ENCODE measurements at places on chromosomes 4 and X.

DNA sequence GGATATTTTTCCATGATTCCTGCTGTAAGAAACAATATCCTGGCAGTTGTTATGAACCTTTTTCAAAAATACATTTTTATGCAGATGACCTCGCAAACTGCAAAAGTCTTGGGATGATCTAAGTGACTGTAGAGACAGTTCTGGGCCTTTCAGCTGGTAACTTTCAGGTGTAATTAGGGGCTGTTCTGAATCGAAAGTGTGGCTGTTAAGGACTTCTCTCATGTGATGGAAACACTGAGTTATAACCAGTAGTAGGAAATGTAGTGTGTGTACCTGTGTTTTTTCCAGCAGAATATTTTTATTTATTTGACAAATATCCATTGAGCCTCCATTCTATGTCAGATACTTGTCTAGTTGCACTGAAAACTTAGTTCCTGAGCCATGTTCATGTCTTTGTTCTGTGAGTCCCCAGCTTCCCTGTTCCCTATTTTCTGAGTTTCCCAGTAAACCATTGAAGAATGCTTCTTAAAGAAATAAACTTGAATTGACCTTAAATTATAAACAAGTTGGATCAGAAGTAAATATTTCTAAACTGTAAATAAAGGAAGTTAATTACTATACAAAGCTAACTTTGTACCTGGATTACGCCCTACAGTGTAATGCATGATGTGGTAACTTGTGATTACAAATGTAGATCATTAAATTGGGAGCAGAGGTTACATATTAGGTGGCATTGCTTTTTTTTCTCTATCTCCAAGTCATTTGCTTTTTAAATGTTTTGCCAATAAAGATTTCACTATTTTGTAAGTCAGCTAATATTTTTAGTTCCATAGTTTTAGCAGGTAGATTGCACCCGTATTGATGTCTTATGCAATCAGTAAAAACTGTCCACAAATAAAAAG lies 33.7 kb upstream of the HPGD start:
- no peak for DNase-seq

DNA sequence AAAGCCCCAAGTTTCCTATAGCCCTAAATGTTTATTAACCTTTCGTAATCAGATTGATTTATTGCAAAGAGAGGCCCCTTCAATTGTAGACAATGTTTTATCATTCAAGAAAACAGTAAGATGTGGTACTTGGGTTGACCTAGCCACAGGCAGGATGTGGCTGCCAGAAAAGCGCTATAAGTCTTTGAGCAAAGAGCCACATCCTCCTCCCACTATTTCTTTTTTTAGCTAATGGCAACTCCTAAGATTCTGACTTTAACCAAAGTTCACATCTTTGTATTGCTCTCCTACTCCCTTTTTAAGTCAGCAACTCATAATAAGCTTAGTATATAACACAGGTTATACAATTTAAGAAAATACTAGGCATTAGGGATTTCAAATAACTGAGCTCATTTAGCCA lies 70.7 kb upstream of the PPP3CA start:
- DNase-seq: no peak

DNA sequence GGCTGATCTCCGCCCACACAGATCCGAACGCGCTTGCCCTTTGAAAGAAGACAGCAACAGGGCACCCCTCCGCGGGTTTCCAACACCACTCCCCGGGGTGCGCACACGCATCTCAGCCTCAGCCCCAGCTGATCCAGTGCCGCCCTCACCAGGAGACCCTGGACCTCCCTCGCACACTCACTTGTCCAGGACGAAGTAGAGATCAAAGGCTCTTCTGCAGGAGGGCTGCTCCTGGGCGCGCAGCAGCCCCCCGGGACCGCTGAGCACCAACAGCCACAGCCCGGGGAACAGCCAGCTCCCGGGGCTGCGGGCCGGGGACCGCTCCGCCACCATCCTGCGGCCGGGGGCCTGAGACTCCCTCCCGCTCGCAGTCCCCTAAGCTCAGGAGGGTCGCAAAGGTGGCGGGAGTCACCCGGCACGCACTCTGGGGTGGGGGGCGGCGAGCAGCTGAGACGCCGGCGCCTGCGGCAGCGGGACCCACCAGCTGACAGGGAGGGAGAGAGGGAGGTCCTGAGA lies 743 bp downstream of the ANTXR2 start:
- DNase-seq: no peak

GRCh38 chr4:186104890-186105646 lies 564 bp downstream of the FAM149A start:
- no peak for DNase-seq

Data from vagina (tissue), 2 donors.